ENCODE measurements at places on chromosomes 12 and 14. TPM values are rescaled to one million over a fixed set of nuclear protein-coding genes. Genes with fewer than 3 reads are reported as not detected.

The PTPRQ gene
- 1.8 TPM for total RNA-seq

The MIP gene
- not detected for total RNA-seq

The CRIP2 gene
- 82.8 TPM for total RNA-seq

The SMAGP gene
- total RNA-seq = 10.1 TPM

The ZCRB1 gene
- 43.5 TPM for total RNA-seq

The GALNT8 gene
- 1.2 TPM for total RNA-seq

The AKAP6 gene
- total RNA-seq = 1.5 TPM

The GYS2 gene
- total RNA-seq = 0.10 TPM

The IAPP gene
- not detected for total RNA-seq

The SLC38A4 gene
- 0.45 TPM for total RNA-seq

The TMEM260 gene
- total RNA-seq = 11.9 TPM

The VEZT gene
- 50.2 TPM for total RNA-seq

The MYO1H gene
- 0.10 TPM for total RNA-seq

Data from mesenteric fat pad (tissue), 1 donor.